ENCODE measurements at places on chromosomes 3 and 15.

- peak; percentile 10 for DNase-seq
These were observed 56.8 kb downstream of the GPR171 start for GRCh38 chr3:151146071-151146730.

- no peak for DNase-seq
These were observed 231.0 kb upstream of the CHRNA7 start for GRCh38 chr15:31799319-31799714.

DNA sequence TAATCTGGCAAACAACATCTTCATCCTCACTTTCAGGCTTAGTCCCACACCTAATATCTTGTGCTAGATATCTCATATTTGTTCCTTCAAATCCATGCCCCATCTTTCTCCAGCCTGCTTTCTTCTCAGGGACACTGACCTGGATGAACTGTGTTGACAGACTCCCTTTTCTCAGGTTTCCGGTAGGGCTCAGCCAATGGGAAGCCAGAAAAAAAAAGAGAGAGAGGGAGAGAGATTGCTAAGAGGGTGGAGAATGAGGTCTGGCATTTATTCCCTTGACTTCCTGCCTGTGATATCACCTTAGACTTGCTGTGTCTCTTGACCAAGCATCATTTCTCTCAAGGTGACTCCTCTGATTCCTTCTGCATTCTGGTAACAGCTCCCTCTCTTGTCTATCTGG lies 145.6 kb upstream of the ABI3BP start:
- no peak for DNase-seq

DNA sequence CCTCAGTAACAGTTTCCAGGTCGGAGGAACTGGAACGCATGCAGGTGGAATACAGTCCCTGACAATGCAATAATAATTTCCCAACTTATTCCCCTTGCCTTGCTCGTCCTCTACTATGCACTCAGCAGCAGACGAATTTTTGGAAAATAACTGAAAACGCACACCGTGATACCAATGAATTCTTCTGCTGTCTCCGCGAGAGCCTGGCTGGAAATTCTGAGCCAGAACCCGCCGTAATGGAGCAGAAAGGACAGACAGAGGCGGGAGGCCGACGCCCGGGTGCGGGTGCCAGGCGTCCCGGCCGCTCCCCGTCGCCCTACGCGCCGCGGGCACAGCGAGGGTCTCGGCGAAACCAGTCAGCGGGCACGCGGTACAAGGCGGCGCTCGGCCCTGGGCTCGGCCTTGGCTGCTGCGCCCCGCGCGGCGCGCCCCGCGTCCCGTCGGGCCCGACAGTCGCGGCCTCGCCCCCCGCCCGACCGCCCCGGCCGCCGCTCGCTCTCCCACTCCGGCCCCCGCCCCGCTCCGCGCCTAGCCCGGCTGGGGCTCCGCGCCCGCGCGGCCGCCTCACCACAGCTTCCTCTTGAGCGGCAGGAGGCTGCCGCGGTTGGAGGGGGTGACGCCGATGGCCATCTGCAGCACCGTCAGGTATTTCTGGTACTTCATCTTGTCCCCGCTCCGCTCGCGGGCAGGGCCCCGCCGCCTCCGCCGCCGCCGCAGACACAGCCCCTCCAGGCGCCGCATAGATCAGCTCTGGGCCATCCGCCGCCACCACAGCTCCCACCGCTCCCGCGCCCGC lies 114.5 kb upstream of the GOLGA8J start:
- DNase-seq: no peak
